Stimulated activated CD4-positive, alpha-beta T cell treated with anti-CD3 and anti-CD28 coated beads, TNF-alpha, amount 100 ng/mL, for 4 hours (primary cell): ENCODE measurements at places on chromosomes 4 and X.

- DNase-seq = no peak
Observed at GRCh38 chr4:76010576-76010975, 3.3 kb upstream of the CXCL9 start.

- DNase-seq = no peak
Observed at GRCh38 chr4:25088093-25088952, 57.6 kb upstream of the LGI2 start.

- no peak for DNase-seq
Observed at GRCh38 chr4:752196-752861, 46.7 kb downstream of the PCGF3 start.

GRCh38 chr4:92970996-92971395 lies 667.2 kb downstream of the GRID2 start:
- no peak for DNase-seq

- DNase-seq = no peak
Observed at GRCh38 chr4:139961344-139961946, 192.5 kb downstream of the MAML3 start.

DNA sequence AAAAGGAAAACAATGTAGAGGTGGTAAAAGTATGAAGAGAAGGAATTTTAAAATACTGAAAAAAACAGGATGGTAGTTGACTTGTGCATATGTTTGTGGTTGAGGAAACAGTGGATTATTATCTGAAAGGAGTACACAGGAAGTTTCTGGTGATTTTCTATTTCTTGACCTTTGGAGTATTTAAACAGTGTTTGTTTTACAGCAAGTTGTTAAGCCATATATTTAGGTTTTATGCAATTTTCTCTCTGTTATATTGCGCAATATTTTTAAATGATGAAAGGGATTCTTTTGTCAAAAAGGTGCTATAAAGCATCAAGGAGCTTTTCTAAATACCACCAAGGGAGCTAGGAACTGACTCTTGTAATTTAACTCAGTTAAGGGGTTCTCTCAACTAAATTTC lies 343.1 kb upstream of the MAOA start:
- no peak for DNase-seq

GRCh38 chrX:50680990-50681389 lies 133.0 kb downstream of the SHROOM4 start:
- no peak for DNase-seq

DNA sequence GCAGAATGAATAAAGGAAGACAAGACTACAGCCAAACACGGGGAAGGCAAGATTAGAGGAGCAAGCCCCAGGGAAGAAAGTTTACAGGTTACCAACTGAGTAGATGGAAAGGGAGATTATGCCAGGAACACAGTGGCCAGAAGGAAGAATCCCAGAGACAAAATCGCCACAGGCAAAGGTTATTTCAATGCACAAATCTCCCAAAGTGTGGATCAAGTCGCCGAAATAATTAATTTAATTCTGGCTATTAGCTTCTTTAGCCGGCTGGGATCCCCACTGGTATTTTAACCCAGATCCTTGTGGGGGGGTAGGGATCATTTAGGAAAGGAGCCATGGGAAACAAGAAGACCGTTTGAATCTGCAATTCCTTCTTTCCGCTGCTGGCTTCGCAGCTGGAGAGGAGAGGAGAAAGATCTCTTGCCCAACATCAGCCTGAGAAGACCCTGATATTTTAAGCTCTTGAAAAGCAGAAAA lies 171.0 kb downstream of the DHX15 start:
- no peak for DNase-seq

DNA sequence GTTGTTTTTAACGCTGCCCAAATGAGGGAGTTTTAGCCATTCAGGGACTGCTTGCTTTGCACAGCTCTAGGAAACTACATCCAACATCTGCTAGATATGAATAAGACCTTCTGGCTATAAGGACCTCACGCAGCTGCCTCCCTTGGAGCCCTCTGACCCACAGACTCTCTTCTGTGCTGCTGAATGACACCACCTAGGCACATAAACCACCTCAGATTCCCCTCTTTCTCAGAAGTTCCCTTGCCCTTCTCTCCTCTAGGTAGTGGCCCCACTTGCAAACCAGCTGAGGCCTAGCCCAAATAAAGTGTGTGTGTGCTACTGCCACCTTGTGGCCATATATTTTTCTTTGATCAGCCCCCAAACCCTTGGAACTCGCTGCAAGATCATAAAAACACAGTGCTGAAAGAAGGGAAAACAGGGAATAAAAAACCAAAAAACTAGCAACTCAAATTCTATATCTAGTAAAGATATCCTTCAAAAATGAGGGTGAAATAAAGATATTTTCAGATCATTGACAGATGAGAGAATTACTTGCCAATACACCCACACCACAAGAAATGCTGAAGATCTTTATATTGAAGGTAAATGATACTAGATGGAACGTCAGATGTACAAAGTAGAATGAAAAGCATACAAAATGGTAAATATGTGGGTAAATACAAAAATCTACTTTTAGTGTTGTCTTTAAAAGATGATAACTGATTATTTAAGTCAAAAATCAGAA lies 265.9 kb downstream of the ADAMTS3 start:
- DNase-seq = no peak

GRCh38 chrX:1476682-1477081 lies 24.0 kb upstream of the ASMTL start:
- DNase-seq = no peak

GRCh38 chr4:117783716-117784115 lies 250.6 kb upstream of the NDST3 start:
- DNase-seq = no peak

DNA sequence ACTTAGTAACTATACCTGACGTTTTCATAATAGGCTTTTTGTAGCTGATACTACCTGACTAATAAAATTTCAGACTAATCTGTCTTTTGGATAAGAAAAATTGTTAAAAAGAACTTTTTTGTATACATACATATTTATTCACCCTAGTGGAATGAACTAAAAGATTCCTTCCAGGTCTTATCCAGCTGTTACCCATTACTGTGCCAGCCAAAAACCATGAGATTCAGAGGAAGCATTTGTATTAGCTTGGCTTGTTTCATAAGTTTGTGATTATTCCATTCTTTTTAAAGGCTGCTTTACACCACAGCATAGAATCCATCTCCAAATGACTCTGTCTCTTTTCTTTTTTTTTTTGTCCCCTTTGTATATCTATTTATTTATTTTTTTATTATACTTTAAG lies 149.4 kb downstream of the FAT4 start:
- no peak for DNase-seq

DNA sequence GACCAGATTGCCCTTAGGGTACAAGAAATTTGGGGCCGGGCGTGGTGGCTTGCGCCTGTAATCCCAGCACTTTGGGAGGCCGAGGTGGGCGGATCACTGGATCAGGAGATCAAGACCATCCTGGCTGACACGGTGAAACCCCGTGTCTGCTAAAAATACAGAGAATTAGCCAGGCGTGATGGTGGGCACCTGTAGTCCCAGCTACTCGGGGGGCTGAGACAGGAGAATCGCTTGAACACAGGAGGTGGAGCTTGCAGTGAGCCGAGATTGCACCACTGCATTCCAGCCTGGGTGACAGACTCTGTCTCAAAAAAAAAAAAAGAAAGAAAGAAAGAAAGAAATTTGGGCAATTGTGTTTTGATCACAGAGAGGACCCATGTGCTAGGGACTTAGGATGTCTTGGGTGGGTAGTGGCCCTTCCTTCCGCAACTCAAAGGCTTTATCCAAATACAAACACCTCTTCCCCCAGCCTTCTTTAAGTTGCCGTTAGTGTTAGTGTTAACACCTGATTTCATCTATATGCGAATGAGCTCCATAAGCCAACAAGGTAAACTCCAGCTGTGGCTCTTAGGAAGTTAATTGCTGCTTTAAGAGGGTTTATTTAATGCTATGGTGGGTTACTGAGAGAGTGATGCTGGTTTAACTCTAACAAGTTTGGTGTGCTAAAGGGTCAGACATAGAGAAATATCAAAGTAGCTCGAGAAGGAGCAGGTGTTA lies 8.6 kb upstream of the CCDC110 start:
- no peak for DNase-seq
